ENCODE measurements at places on chromosomes 5 and 9.

GRCh38 chr9:82247318-82247717 is 258.7 kb downstream of the SPATA31D1 start:
- DNase-seq, result no peak

DNA sequence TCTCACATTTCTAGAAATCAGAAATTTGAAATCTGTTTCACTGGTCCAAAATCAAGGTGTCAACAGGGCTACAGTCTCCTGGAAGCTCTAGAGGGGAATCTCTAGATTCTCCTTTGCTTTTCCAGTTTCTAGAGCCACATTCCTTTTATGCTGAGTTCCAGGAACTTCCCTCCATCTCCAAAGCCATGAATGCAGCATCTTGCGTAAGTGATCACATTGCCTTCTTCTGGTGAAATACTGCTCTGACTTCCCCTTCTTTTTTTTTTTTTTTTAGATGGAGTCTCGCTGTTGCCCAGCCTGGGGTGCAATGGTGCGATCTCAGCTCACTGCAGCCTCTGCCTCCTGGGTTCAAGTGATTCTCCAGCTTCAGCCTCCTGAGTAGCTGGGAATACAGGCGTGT is 23.8 kb downstream of the GDA start:
- no peak for DNase-seq

GRCh38 chr5:120738568-120738967 is 274.5 kb downstream of the PRR16 start:
- DNase-seq, result no peak

DNA sequence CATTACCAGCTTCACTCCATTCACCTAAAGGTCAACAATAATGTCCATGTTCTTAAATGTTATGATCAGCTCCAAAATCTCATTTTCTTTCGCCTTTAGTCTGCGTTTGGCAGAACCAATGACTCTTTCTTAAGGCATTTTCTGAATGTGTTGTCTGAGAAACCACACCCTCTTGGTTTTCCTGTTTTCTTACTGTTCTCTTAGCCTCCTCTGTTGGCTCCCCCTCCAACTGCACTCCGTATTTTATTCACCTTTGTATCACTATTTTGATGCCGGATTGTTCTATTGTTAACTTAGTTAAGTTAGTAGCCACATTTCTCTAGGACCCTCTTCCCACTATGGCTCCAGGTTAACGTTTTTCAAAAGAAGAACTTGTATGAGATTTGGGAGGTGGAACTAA is 185.6 kb downstream of the DMAC1 start:
- no peak for DNase-seq

DNA sequence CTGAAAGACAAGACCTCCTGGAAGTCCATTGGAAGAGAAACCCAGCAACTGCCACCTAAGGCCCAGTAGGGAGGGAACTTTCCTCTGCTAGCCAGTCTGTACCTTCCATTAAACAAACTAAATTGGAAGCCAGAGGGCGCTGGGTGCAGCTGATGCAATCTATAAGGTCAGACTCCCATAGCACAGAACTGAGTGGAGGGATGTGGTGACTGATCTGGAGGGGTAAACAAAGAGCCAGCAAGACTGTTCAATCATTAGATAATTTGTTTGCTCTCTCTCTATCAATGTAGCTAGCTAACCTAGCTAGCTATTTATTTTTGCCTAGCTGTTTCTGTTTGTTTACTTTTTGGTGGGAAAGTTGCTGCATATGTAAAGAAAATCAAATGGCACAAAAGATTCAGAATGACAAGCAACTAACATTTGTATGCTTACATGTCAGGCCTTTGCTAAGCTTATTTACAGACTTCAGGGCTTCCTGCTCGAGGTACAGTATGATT is 291.8 kb upstream of the DAB2 start:
- no peak for DNase-seq

DNA sequence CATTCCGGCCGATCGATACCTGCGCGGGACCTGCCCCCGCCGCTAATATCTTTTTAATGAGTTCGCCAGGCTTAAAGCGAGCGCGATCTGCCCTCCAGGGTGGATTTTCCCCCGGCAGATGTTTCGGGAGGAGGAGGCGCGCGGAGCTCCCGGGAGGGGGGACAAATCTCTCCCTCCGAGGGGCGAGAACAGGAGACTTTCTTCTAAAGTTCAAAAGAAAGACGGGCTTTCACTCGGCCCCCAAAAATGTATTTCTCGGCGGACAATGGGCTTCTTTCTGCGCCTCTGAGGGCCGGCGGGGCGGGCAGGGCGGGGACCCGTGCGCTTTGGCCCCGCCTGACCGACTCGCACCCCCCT is 4.1 kb upstream of the PRDM12 start:
- no peak for DNase-seq

DNA sequence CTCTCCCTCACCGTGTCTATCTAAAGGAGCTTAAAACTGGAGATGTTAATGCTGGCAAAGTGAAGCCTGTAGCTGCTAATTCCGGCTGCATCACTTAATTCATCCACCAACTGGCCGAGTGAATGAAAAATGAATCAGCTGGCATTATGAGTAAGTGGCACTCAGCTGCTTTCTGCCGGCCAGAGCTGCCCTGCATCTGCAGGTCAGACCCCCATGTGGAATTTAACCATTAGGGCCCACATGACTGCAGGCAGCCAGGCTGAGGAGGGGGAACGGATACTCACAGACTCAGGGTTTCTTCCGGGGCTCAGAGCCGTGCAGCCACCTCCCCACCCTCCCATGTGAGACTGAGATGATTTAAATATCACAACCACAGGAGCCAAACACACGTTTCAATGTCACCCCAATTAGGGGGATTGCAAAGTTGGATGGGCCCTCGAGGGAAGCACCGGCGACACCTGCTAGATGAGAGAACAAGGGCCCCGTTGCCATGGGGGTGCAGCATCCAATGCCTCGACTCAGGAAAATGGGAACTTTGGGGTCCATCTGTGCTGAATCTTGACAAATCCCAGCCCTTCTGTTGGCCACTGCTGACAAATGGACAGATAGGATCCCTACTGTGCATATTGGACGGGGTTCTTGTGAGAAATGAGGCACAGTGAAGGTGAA is 115.6 kb upstream of the ALDH1B1 start:
- no peak for DNase-seq

- no peak for DNase-seq
Measured at GRCh38 chr5:171823269-171823668, 37.7 kb downstream of the SMIM23 start.

GRCh38 chr5:106860398-106861044 is 810.2 kb downstream of the EFNA5 start:
- DNase-seq, result no peak

- DNase-seq, result no peak
Measured at GRCh38 chr9:36158917-36159316, 10.3 kb upstream of the CCIN start.

DNA sequence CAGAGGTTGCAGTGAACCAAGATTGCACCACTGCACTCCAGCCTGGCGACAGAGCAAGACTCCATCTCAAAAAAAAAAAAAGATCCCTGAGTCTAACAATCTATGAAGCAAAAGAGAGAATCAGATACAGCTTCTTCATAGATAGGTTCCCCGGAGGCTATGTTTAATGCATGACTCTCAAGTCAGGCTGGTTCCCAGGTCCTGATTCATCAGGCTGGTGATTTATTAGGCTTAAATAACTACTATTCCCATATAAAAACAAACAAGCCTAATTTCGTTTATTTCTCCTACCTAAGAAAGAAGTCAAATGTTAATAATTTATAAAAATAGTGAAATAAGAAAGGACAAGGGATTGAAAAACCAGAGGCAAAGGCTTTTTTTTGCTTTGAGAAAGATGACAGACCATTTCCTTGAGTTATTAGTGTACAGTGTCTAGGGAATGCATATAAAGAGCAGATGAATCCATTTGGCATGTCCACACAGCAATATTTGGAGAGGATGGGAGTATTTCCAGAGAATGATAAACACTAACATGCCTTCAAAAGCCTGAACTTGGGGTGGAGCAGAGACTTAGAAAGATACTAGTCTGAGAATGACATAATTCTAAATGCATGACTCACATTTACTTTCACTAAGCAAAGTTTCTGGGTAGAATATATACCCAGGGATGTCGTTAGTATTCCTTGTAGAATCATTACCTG is 115.3 kb downstream of the NREP start:
- no peak for DNase-seq

GRCh38 chr9:1083325-1083913 is 33.3 kb downstream of the DMRT2 start:
- DNase-seq, result no peak

DNA sequence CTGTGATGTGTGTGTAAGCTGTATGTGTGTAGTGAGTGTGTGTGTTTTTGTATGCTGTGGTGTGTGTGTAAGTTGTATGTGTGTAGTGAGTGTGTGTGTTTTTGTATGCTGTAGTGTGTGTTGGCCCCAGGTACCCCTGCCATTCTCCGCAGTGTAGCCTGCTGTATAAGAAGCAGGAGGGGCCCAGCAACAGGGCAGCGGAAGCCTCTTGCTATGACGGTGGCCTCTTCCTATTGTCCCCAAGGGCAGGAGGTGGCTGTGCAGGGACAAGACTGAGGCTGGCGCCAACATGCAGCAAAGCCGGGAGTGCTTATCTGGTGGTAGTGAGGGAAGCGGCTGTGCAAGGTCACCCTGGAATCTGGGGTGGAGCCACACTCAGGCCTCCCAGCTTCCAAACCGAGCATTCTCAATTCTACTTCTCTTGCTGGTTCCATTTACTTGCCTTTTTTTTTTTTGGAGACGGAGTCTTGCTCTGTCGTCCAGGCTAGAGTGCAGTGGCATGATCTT is 5.1 kb downstream of the SPAAR start:
- DNase-seq, result no peak

DNA sequence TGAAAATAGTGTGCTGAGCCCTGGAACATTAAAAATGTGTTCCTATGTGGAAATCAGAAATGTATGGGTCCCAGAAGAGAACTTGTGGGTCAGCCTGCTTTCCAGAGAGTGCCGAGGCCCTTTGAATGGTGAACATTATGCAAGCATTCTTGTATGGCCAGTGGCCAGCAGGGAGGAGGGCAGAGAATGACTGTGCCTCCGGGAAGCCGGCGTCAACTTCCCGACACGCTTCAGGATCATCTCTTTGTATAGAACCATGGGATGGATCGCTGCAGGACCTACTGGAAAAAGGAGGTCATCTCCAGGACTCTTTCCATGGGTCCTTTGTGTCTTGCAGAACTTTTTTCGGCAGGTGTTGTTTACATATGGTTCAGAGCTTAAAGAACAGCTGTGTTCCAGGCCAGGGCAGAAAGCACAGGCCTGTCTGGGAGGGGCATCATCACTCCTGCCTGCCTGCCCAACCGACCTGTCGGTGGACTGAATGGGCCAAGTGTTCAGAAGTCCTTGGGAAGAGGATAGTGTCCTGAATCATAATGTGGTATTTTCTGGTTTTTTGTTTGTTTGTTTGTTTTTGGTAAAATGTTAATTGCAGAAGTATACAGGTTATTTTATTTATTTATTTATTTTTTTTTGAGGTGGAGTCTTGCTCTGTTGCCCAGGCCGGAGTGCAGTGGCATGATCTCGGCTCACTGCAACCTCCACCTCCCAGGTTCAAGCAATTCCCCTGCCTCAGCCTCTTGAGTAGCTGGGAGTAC is 9.0 kb downstream of the PRRC2B start:
- no peak for DNase-seq

DNA sequence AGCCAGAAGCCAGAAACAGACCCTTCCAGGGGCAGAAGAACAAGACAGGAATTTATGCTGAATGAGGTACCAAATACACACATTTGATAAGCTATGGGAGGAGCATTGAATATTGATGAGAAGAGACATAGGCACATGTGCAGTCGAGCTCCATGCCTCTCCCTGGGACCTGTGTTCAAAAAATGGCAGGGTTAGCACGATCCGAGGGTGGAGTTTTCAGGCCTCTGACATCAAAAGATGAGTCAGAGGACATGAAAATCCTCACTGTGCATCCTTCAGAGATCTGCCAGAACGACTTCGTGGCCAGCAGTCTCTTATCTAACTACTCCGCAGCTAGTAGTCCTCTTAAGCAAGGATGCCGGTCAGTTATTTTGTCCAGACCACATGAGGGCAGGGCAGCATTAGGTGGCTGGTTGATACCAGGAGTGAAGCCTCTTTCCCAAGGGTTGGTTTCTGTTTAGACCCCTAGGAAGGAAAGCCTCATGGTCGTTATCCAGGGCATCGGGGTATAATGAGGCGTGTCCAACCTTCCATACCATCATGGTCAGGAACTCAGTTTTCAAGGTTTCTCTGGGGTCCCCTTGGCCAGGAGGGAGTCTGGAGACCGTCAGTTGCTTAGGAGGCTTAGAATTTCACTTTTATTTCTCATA is 11.6 kb upstream of the CMBL start:
- no peak for DNase-seq

DNA sequence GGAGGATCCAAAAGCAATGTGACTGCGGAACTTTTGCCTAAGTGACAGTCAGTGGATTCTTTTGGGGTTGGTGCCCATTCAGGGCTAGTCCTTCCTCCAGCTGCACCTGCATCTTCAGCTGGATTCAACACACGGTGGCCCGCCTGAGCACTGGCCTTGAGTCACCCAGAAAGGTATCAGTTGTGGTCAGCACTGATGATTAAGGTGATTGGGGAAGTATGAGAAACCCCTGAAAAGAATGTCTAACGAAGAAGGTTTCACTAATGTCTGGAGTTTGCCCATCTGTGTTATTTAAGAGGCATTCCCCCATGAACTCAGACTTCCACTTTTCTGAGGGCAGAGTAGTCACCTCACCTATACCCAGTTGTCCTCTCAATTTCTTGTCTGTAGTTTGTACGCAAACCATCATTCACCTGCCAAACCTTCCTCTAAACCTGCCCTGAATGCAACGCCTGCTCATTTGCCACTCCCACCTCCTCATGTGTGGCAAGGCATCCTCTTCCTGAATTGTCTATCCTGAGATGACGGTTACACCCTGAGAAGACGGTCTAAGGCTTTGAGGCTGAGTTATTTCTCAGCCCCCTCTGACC is 27.2 kb downstream of the CSF2 start:
- no peak for DNase-seq

DNA sequence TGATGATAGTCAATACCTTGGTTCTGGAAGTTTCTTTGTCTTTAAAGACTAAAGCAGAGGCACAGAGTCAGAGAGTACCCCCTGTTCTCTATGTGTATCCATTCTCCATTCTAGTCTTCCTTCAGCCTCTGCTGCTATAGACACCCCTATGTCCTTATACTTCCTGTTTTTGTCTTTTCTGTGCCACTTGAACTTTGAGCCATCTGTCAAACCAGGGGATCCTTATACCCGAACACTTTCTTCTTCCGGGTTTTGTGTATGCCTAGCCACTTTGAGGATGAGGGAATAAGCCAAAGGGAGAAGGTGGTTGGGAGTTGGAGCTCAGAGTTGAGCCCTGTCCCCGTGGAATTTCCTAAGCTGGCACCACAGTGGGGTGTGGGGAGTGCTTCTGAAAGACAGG is 61.1 kb upstream of the IL6ST start:
- no peak for DNase-seq

GRCh38 chr5:69083412-69083811 is 10.4 kb upstream of the SLC30A5 start:
- DNase-seq, result no peak
